ENCODE measurements at places on chromosomes 5 and 9.

GRCh38 chr5:89759802-89760201 lies 649.8 kb downstream of the CETN3 start:
- DNase-seq = no peak

- no peak for DNase-seq
Measured at GRCh38 chr5:181259283-181259682, 1.7 kb downstream of the TRIM52 start.

DNA sequence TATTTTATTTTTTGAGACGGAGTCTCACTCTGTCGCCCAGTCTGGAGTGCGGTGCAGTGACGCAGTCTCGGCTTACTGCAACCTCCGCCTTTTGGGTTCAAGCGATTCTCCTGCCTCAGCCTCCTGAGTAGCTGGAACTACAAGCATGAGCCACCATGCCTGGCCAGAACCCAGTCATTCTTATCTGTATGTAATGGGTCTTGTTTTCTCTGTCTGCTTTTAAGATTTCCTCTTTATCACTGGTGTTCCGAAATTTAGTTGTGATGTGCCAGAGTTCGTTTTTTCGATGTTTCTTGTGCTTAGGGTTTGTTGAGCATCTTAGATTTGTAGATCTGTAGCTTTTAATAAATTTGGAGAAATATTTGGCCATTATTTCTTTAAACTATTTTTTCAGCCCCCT lies 19.2 kb downstream of the SLC25A25 start:
- DNase-seq = no peak

DNA sequence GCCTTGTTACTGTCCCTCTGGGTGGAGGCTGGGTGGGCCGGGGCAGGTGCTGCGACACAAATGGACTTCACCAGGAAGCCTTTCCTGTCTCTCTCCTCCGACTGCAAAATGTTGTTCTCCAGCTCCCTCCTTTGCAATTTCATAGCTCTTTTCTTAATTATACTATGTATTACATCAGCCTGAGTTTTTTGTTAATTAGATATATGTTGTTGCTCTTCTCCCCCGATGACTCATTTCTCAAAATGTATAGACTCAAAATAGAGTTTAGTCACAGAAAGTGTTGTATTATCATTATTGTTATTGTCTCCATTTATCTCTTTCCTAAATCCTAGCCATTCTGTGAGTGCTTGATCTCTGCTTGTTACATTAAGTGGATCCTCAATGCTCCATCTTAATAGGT lies 122.4 kb upstream of the OSMR start:
- DNase-seq = no peak

DNA sequence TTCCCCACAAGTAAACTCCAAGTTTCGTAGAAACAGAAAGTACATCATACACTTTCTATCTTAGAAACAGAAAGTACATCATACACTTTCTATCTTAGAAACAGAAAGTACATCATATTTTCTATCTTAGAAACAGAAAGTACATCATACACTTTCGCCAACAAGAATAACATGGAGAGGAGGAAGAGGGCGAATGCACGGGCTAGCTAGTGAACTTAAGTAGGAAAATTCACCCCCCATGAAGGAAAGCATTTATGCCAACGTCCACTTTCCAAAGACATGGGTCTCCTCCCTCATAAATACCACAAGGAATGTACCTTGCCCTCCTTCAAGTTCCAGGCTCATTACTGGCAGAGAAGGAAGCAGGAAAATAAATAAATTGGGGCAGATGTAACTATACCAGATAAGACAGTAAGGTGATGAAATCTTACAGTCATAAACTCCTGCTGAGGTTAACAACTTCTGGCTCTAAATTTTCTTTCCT lies 64.7 kb downstream of the FRMD3 start:
- DNase-seq = no peak

DNA sequence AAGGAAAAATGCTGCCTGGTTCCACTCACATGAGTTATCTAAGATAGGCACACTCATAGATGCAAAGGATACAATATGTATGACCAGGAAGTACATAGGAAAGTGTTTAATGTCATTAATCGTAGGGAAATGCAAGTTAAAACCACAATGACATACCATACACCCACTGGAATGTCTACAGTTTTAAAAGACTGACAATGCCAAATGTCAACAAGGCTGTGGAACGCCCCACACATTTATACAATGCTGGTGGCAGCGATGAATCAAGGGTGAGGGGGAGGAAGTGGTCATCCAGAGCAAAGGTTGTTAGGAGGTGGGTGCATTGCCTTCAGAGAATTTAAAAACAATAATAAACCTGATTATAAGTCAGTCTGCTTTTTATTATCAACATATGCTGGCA lies 437.8 kb downstream of the ARHGEF28 start:
- no peak for DNase-seq

GRCh38 chr5:96344678-96345577 lies 88.1 kb downstream of the PCSK1 start:
- no peak for DNase-seq

DNA sequence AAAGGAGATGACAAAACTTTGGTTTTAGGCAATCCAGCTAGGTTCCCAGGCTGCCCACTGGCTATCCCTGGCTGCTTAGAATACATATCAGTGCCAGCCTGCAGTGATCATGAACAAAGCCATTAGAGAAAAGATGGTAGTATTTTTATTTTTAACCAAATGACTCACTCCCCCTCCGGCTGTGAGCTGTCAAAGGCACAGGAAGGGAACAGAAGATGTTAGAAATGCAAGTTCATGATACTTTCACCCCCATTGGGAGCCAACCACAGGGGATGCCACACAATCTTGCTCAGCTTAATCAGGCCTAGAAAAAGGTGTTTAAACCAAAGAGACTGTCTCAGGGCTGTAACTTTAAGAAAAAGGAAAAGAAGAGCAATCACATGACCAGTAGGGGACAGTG lies 70.3 kb upstream of the ASTN2 start:
- no peak for DNase-seq

GRCh38 chr5:137589185-137589584 lies 90.1 kb upstream of the SPOCK1 start:
- no peak for DNase-seq

DNA sequence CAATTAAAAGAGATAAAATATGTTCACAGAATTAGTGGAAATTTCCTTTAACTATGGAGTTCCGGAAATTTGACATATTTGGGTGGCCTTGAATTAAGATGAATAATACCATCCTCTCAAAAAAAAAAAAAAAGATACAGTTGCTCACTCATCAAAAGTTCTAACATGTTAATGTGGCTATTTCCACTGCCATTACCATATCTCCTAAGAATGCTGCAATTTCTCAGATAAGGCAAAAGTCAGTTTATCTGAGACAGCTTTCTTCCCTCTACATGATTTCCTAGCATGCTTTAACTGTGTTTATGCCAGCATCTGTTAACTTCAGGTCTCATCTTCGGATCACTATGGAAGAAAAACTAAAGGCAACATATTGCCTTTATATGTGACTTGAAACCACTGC lies 2.6 kb downstream of the FASTKD3 start:
- no peak for DNase-seq

- no peak for DNase-seq
Measured at GRCh38 chr9:88741335-88741734, 206.4 kb downstream of the NXNL2 start.

GRCh38 chr5:136200130-136200529 lies 7.2 kb upstream of the SMIM32 start:
- DNase-seq = no peak

GRCh38 chr5:40150896-40151295 lies 528.8 kb upstream of the PTGER4 start:
- no peak for DNase-seq

DNA sequence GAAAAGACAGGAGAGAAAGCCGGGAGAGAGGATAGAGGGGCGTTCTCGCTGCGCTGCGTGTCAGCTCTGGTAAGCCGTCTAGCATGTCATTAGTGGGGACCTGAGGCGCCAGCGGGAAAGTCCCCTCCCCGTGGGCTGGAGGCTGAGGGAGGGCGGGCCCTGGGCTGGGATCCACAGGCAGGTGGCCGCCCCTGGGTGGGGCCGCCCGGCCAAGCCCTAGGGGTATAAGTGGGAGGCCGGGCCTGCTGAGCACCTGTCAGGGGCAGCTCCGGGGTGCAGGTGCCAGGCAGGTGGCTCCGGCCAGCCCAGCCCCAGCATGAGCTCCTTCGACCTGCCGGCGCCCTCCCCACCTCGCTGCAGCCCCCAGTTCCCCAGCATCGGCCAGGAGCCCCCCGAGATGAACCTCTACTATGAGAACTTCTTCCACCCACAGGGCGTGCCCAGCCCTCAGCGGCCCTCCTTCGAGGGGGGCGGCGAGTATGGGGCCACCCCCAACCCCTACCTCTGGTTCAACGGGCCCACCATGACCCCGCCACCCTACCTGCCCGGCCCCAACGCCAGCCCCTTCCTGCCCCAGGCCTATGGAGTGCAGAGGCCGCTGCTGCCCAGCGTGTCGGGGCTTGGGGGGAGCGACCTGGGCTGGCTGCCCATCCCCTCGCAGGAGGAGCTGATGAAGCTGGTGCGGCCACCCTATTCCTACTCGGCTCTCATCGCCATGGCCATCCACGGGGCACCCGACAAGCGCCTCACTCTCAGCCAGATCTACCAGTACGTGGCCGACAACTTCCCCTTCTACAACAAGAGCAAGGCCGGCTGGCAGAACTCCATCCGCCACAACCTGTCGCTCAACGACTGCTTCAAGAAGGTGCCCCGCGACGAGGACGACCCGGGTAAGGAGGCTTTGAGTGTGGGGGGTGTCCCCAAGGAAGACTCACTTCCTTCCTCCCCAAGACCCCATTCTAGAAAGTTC lies at the start of gene FOXI1:
FOXI1 (plus strand) TSS at position 256 of the 970 bp plus-strand sequence; CDS start at position 317, 61 bp downstream.
- no peak for DNase-seq

GRCh38 chr5:411728-412127 lies 31.2 kb upstream of the EXOC3 start:
- no peak for DNase-seq

DNA sequence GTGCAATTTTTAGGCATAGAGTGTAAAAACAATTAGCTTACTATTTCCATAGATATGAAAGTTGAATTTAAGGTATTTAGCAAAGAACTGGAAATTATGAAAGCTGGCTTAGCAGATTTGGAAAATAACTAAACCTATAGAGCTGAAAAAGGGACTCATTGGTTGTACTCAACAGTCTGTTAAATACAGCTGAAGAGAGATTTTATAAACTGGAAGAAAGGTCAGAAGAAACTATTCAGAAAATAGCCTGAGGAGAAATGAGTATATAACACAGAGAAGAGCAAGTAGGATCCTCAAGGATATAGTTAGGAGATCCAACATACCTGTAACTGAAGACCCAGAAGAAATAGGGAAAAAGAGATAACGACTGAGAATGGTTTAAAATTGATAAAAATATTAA lies 97.6 kb upstream of the SLIT3 start:
- no peak for DNase-seq

GRCh38 chr5:122144236-122144635 lies 14.9 kb downstream of the ZNF474 start:
- no peak for DNase-seq

GRCh38 chr9:113594484-113595299 lies 131.2 kb downstream of the RGS3 start:
- no peak for DNase-seq
